Regular cardiac myocyte (primary cell): ENCODE measurements at places on chromosomes 3 and 15. TPM values are rescaled to one million over a fixed set of nuclear protein-coding genes. Genes with fewer than 3 reads are reported as not detected.

Gene ISLR2
- under 0.01 and 0.58 TPM in 2 replicates for total RNA-seq

Gene CTXN2
- not detected in 2 replicates for total RNA-seq

Gene RABL3
- total RNA-seq = 17.2 and 17.4 TPM in 2 replicates

Gene UNC13C
- total RNA-seq = not detected in 2 replicates

Gene GOLGA8T
- total RNA-seq = 0.28 TPM in 1 of 2 replicates, not detected in the other

Gene LRIG1
- total RNA-seq = 33.7 and 39.5 TPM in 2 replicates

Gene A4GNT
- total RNA-seq = not detected in 2 replicates

Gene ANKUB1
- not detected in 2 replicates for total RNA-seq

Gene STRIT1
- not detected in 2 replicates for total RNA-seq

Gene TMC3
- total RNA-seq = 0.19 and 3.9 TPM in 2 replicates

Gene TSEN2
- total RNA-seq = 14.1 and 17.8 TPM in 2 replicates

Gene ZNF385D
- total RNA-seq = 0.85 and 0.96 TPM in 2 replicates

Gene SLC2A2
- total RNA-seq = not detected in 2 replicates

Gene GYG1
- 42.6 and 58.3 TPM in 2 replicates for total RNA-seq

Gene PLA2G4D
- total RNA-seq = under 0.01 TPM in 1 of 2 replicates, not detected in the other

Gene GOLGA6L9
- total RNA-seq = 0.77 and 1.7 TPM in 2 replicates

Gene SLC22A13
- 0.56 and 0.58 TPM in 2 replicates for total RNA-seq

Gene CPNE9
- 0.19 TPM in 1 of 2 replicates, not detected in the other for total RNA-seq

Gene CDHR4
- not detected in 2 replicates for total RNA-seq

Gene IMPG2
- under 0.01 and 0.56 TPM in 2 replicates for total RNA-seq

Gene KIF15
- total RNA-seq = 3.1 and 19.0 TPM in 2 replicates

Gene WDR49
- total RNA-seq = under 0.01 TPM in 1 of 2 replicates, not detected in the other
